ENCODE measurements at places on chromosomes 7 and 10. TPM values are rescaled to one million over a fixed set of nuclear protein-coding genes. Genes with fewer than 3 reads are reported as not detected.

The ITGB8 gene
- total RNA-seq: 95.7 TPM

The HECW1 gene
- 0.26 TPM for total RNA-seq

The SAMD9L gene
- total RNA-seq: 14.1 TPM

The CCDC3 gene
- total RNA-seq: 64.4 TPM

The ABCC2 gene
- 1.2 TPM for total RNA-seq

The DDC gene
- not detected for total RNA-seq

The RBAK gene
- 11.6 TPM for total RNA-seq

The NPC1L1 gene
- total RNA-seq: 0.07 TPM

The NEUROD6 gene
- not detected for total RNA-seq

The OPN1SW gene
- not detected for total RNA-seq

The FOXI2 gene
- total RNA-seq: not detected

The HMX2 gene
- not detected for total RNA-seq

The SPDYE11 gene
- not detected for total RNA-seq

The CUBN gene
- total RNA-seq: 3.4 TPM

The SLIT1 gene
- 0.07 TPM for total RNA-seq

The OR2A7 gene
- total RNA-seq: 0.07 TPM

The PIK3AP1 gene
- total RNA-seq: not detected

The PLEKHA1 gene
- total RNA-seq: 27.9 TPM

The ZNF853 gene
- total RNA-seq: 0.99 TPM

The NFKB2 gene
- total RNA-seq: 37.6 TPM

The UCN3 gene
- total RNA-seq: not detected

The MCMBP gene
- 50.0 TPM for total RNA-seq

The TEX36 gene
- total RNA-seq: not detected

The DENND2A gene
- 4.8 TPM for total RNA-seq

The OLAH gene
- 0.26 TPM for total RNA-seq

The VTI1A gene
- total RNA-seq: 28.5 TPM

The RPA3 gene
- total RNA-seq: 15.4 TPM

The PRPS1L1 gene
- total RNA-seq: not detected

The TRIM73 gene
- total RNA-seq: 1.3 TPM

The GRM3 gene
- not detected for total RNA-seq

The NCF1 gene
- not detected for total RNA-seq

The DNAJC12 gene
- total RNA-seq: 4.8 TPM

The CNNM1 gene
- 0.17 TPM for total RNA-seq

The CDH23 gene
- total RNA-seq: 0.13 TPM

The SEC24C gene
- total RNA-seq: 85.0 TPM

The BRAT1 gene
- 22.8 TPM for total RNA-seq

The CAMK1D gene
- total RNA-seq: 7.2 TPM

The ASB10 gene
- total RNA-seq: not detected

The ZPBP gene
- total RNA-seq: not detected

The LOXL4 gene
- total RNA-seq: 138 TPM

The C10orf62 gene
- total RNA-seq: not detected

The GIMAP4 gene
- 0.33 TPM for total RNA-seq

The HOXA2 gene
- 1.2 TPM for total RNA-seq

The ZSCAN25 gene
- 12.9 TPM for total RNA-seq
